ENCODE measurements at places on chromosomes 1 and 21.

DNA sequence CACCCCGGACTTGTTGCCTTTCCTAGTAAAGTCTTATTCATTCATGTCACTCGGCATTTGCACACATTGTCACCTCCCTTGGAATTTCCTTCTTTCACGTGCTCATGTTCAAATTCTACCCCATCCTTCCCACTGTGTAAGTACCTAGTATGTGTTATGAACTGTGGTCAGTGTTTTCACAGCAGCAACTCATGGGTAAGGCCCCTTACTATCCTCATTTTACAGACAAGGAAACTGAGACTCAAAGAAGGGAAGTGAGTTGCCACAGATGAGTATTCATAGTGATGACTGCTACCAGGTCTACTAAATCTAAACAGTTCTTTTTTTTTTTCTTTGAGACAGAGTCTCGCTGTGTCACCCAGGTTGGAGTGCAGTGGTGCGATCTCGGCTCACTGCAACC, 10.5 kb downstream of the CITED4 start:
- DNase-seq = no peak

GRCh38 chr1:180235502-180236239, 5.6 kb downstream of the LHX4 start:
- no peak for DNase-seq

GRCh38 chr1:9434247-9435152, 104.8 kb upstream of the SLC25A33 start:
- peak; percentile 61 for DNase-seq

- DNase-seq = peak; percentile 78
Measured at GRCh38 chr1:230140221-230141020, 73.4 kb downstream of the GALNT2 start.

- DNase-seq = no peak
Measured at GRCh38 chr1:161096015-161096414, 2.1 kb upstream of the KLHDC9 start.

- DNase-seq = no peak
Measured at GRCh38 chr1:168623003-168623828, 46.8 kb downstream of the XCL1 start.

DNA sequence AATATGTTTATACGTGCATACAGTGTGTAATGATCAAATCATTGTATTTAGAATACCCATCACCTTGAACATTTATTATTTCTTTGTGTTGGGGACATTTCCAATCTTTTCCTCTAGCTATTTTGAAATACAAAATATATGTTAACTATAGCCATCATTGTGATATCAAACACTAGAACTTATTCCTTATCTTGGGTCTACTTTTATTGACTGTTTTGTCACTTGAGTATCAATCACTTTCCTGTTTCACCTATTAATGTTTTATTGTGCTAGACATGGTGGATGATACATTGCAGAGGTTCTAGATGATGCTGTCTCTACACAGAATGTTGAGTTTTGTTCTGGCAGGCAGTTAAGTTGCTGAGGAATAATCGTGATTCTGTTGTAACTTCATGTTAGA, 45.9 kb downstream of the STXBP3 start:
- no peak for DNase-seq

- no peak for DNase-seq
Measured at GRCh38 chr1:223401873-223402789, 8.9 kb downstream of the CCDC185 start.

DNA sequence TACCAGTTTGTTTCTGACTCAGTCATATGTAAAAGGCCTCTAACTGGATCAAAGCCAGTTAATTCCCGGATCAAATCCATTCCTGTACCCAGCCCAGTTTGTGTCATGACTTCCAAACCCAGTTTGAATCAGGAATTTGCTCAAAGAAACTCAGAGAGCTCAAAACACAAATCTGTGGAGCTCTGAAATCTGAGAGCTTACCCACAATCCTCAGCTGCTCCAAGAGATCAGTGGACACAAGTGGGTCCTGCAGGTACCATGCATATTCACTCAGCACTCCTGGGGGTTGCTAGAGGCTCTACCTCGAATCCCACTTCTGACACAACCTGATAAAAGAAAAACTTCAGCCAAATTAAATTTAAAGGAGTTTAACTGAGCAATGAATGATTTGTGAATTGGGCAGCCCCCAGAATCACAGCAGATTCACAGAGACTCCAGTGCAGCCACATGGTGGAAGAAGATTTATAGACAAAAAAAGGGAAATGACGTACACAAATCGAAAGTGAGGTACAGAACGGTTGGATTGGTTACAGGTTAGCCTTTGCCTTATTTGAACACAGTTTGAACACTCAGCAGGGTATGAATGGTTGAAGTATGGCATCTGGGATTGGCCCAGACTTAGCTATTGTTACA, 11.9 kb upstream of the MRPL55 start:
- no peak for DNase-seq

- no peak for DNase-seq
Measured at GRCh38 chr21:22791376-22791775, 1793.2 kb downstream of the NCAM2 start.

- peak; percentile 65 for DNase-seq
Measured at GRCh38 chr1:14113841-14114567, 414.0 kb downstream of the PRDM2 start.

DNA sequence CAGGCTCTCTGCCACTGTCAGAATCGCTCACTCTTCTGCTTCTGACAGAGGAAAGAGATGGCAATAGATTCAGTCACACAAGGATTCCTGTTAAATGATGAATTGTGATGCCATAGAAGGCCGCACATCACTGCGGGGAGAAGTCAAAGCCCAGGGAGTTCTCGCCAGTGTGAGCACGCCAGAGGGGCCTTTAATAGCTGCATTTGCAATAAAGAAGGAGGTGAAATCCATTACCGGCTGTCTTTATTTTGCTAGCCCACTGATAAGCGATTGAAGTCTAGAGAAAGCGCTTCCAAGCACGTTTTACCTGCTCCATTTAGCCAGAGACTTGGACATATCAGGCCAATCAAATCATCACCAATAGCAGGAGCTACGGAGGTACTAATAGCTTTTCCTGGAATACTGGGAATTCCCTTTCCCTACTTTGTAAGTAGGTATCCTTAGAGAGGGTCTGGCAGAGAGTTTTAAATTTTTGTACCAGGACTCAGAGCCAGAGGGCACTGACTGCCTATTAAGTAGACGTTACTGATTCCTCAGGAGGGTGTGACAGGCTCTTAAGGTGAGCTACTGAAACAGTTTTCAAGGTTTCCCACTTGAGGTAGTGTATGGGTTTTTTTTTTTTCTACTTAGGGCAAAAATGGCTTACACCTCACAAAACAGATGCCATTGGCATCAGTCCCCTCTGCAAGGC, 10.2 kb upstream of the TARBP1 start:
- DNase-seq = no peak

- no peak for DNase-seq
Measured at GRCh38 chr1:23905461-23906025, 7.6 kb downstream of the CNR2 start.

DNA sequence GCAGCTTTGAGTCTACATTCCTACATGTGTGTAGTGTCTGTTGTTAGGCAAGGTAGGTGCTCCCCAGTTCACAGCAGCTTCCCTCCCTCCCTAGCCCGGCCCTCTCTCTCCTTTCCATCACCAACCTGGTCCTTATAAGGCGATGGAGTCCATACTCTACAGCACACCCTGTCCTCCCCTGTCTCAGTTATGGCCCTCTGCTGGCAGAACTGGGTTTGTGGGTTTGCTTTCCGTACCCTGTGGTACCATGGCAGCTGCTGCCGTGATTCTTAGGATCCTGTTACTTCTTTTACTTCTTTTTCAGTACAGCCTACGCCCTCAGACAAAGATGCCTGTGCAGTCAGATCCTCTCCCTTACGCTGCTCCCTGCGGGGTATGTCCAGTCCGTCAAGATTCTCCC, 31.7 kb downstream of the AK5 start:
- DNase-seq = peak; percentile 38

DNA sequence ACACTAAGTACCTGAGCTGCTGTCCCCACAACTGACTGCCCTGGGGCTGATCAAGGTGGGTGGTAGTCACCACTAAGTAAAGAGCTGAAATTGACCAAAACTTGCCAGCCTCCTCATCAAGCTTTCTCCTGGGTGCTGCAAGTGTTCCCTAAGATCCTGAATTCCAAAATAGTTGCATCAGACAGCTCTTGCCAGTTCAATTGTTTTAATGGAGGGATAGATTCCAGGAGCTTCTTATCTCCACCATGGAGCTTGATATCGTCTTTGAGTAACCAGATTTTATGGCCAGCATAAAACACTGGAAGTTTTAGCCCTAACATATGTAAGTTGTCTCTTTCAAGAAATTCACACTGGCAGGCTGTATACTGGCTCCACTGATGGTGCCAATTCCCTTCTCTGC, 90.3 kb downstream of the NID1 start:
- DNase-seq = no peak

GRCh38 chr1:115086176-115086830, 3.0 kb downstream of the TSPAN2 start:
- DNase-seq = no peak

DNA sequence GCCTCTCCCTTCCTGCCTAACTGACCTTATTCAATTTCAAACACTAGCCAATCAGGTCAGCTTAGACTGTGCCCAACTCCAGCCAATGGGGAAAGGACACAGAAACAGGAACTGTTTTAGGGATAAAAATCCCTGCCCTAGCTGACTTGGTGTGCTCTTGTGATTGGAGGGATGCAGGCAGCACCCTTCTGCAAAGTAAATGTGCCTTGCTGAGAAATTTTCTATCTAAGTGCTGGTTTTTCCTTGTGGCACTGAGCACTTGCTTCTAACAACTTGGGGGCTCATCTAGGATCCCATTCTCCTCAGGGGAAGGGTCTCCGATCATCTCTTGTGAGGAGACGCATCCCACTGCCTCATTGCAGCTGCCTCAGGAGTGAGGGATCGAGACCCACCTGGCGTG, 10.7 kb upstream of the CD2 start:
- DNase-seq = no peak

GRCh38 chr1:5478156-5478695, 514.0 kb downstream of the NPHP4 start:
- DNase-seq = no peak

DNA sequence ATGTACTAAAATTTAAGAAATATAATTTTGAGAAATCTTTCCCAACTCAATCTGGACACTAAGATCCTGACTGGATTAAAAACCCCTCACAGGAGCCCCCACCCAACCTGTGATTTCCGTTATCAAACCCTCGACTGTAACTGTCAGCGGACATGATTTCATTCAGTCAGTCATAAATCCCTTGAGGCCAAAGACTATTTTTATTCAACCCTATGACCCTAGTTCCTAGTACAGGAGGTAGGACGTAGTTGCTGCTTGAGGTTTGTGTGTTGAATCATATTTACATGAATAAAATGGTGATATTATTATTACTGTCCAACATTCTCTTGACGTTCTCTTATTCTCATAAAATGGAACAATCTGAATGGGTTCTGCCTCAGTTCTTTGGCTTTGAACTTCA, 73.1 kb upstream of the DYNLT5 start:
- DNase-seq = no peak

GRCh38 chr1:25799935-25800702, at the start of gene SELENON:
TSS of gene SELENON (plus strand) at chr1:25800193. CDS start at chr1:25800231, 38 bp downstream.
- DNase-seq = peak; percentile 93

DNA sequence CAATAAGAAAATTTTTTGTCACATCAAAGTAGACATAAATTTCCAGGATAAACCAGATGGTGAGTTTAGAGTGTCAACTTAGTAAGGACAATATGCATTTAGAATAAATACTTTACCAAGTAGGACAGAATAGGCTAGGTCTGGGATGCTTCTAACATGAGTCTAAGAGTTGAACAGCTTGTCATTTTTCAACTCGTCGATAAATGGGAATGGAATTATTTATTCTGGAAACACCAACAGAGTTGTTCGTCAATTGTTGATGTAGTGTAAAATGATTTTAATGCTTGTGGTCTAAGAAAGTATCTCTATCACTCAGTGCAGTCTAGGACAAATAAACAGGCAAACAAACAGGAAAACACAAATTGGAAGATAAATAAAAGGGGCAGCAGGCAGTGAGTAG, 358.4 kb upstream of the ST6GALNAC5 start:
- DNase-seq = no peak

- peak; percentile 80 for DNase-seq
Measured at GRCh38 chr1:24111996-24112779, at the start of gene MYOM3. TSS of gene MYOM3 (minus strand) at chr1:24112135. CDS start at chr1:24108636, 3,499 bp downstream.

DNA sequence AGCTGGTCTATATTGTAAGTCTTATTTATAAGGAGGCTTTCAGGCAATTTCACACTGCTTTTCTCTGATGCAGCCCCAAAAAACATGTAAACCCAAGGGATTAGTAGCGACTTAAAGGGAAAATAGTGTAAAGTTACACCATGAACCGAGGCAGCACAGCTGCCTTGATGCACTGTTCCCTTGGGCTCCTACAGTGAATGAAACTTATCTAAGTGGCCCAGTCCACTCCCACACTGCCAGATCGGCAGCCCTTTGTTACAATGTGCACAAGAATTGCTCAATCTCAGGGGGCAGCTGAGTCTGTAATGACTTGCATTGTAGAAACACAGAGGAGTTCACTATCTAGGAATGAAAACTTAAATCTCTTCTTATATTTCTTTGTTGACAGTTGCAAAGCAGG, 120.8 kb upstream of the ADGRL2 start:
- DNase-seq = peak; percentile 46

- no peak for DNase-seq
Measured at GRCh38 chr1:115880981-115881672, 40.2 kb upstream of the NHLH2 start.

GRCh38 chr1:88730995-88731394, 46.9 kb downstream of the PKN2 start:
- no peak for DNase-seq

GRCh38 chr1:53291574-53291973, 36.3 kb downstream of the LRP8 start:
- DNase-seq = no peak
